B cell (primary cell): ENCODE measurements at places on chromosomes 12 and 14. TPM values are rescaled to one million over a fixed set of nuclear protein-coding genes. Genes with fewer than 3 reads are reported as not detected.

The MMP19 gene
- not detected in 2 replicates for polyA plus RNA-seq

DNA sequence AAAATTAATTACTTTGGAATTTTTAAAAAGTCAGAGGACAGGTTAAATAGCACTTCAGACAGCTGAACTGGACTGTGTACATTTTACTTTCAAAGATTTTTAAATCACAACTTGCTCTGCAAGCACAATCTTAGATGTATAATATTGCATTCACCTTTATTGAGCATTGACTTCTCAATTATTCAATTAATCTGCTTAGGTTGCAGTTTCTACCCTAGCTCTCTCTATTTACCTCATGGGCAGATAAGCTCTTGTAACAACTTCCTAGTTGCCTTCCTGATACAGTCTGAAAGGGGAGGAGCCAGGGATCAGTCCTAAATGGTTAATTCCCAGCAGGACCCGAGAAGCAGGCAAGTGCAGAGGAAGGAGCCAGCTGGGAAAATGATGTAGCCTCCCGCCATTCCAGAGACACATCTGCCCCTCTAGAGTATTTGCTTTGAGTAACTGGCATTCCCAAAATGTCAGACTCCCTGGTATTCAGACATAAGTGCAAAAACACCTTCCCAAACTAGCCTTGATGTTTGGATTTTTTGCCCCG lies 302.8 kb downstream of the GALC start:
- no peak for DNase-seq

- DNase-seq: no peak
These were observed 55.5 kb upstream of the SRRM4 start for GRCh38 chr12:118925826-118926225.

The KRT8 gene
- polyA plus RNA-seq: 0.23 and 0.24 TPM in 2 replicates

DNA sequence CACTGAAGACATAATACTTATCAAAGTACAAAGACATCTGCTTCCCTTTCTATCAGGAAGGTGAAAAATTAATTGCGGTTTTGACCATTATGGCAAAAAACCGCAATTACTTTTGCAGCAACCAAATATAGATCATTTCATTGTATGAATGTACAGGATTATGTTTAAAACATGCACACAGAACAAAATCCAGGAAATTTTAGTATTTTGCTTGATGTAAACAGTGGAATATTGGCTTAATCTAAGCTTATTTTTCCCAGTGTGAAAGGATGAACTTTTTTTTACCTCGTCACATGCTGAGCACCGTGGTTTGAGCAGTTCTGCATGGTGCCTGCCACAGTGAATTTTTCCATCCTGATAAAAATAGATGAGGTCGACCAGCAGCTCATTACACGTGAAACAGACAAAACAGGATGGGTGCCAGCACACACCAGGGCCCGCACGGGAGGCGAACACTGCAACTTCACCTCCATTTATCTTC lies 121.2 kb downstream of the PRICKLE1 start:
- DNase-seq: peak; percentile 52

The KRT77 gene
- not detected in 2 replicates for polyA plus RNA-seq

DNA sequence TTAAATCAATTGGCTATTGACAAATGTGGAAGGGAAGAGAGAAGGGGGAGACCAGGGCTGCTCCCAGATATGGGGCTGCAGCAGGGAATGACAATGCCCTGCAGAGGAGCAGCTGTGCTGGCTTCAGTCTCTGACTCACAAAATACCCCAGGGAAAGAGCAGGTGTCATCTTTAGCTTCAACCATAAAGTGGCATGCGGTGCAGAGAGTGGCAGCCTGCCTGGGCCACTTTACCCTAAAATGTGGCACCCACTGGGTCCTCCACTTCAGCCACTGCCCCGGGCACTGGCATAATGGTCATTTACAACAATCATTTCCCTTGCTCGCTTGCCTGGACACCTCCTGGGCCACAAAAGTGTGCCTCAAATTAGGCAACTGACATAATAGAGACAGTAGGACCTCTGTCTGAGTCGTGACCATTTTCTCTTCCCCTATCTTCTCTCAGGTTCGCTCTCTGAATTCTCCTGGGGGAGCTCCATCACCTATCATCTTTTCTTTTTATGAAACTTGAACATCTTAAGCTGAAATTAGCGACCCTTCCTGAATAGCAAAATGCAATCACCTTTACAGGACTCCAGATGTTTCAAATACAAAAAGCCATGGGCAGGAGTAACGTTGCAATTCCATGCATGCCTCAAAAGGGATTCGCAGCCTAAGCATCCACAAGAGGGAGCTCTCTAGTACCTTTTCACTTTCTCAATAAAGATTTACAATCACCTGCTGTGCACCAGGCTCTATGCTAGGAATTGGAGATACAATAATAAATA lies 179.9 kb upstream of the ATF7IP start:
- peak; percentile 69 for DNase-seq

DNA sequence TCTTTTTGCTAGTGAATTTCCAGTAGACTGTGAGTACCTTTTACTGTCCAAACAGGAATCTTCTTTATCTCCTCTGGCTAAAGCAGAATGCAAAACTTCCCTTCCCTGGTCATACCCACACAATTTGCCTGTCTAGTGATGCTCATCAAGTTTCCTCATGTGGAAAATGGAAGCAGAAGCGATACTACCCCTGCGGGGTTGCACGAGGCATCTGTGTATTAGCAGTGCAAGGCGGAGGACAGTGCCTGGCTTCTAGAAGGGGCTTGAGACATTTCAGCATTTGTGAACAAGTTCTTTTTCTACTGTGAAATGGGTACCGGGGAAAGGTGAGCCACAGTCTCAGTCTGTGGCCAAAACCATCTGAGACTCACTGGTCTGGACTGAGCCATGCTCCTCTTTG lies 340.9 kb downstream of the AACS start:
- peak; percentile 22 for DNase-seq

DNA sequence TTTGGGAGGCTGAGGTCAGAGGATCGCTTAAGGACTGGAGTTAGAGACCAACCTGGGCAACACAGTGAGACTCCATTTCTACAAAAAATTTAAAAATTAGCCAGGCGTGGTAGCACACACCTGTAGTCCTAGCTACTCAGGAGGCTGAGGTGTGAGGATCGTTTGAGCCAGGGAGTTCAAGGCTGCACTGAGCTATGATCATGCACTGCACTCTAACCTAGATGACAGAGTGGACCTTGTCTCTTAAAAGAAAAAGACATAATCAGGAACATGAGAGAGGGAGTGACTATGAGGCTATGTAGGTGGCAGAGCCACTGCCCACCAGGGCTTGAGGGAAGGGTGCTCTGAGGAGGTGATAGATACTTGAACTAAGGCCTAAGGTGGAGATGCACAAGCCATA lies 49.2 kb upstream of the PLXNC1 start:
- no peak for DNase-seq

DNA sequence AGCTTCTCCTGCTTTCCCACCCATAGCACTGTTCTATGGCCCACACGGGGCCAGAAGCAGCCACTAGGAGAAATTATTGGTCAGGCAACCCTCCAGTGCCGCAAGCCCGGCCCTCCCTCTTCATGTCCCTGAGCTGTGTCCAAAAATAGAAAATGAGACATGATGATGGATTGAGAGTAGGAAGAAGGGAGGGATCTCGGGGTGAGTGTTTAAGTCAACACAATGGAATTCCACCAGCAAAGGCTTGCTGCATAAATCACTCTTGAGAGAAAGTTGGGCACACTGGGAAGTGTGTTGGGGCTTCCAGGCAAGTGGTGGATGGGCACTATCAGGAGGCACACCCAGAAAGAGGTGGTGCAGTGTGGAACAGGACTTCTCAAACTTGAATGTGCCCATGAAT lies 94.2 kb downstream of the LLPH start:
- DNase-seq: no peak

DNA sequence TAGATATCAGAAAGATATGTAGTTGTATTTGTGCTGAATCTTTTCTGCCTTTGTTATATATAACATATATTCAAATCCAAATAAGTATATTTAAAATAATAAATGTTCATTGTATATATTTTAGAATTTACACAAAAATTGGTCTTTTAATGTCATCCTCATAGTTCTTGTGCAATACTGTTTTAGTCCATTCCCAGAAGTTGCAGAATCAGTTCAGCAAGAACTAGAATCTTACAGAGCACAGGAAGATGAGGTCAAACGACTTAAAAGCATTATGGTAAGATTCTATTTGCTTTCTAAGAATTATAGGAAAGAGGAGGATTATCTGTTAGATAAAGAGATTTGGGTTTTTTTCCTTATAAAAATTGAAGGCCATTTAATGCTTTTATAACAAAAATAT lies 51.0 kb downstream of the SCFD1 start:
- DNase-seq: no peak

The C14orf180 gene
- polyA plus RNA-seq: not detected in 2 replicates

The DNAI7 gene
- polyA plus RNA-seq: not detected in 2 replicates

- DNase-seq: peak; percentile 31
These were observed 16.4 kb upstream of the BCL7A start for GRCh38 chr12:122005252-122005776.

The TBC1D30 gene
- 0.06 and 0.07 TPM in 2 replicates for polyA plus RNA-seq

DNA sequence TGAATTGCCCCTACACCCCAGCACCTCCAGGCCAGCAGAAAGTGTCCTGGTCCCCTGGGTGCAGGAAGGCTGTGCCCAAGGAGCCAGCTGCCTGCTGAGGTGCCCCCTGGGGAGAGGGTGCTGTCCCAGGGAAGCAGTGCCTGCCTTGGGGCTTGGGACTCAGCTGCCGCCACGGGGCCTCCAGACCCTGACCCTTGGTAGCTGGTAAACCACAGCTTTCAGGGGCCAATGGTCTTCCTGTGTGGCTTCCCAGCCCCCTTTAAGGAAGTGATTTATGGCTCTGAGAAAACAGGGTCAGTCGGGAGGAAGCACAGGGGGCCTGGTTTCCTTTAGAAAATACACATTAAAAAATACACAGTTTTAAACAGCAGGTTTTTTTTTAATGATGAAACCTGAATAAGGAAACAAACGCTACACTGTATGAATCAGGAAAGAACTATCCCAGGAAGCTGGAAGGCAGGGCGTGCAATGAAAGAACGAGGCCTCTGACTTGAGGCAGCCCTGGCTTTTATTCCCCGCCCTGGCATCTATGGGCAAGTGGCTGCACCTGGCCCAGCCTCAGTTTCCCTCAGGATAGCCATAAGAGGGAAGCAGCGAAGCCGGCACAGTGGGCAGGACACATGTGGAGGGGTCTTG lies 40.6 kb upstream of the EML1 start:
- no peak for DNase-seq

DNA sequence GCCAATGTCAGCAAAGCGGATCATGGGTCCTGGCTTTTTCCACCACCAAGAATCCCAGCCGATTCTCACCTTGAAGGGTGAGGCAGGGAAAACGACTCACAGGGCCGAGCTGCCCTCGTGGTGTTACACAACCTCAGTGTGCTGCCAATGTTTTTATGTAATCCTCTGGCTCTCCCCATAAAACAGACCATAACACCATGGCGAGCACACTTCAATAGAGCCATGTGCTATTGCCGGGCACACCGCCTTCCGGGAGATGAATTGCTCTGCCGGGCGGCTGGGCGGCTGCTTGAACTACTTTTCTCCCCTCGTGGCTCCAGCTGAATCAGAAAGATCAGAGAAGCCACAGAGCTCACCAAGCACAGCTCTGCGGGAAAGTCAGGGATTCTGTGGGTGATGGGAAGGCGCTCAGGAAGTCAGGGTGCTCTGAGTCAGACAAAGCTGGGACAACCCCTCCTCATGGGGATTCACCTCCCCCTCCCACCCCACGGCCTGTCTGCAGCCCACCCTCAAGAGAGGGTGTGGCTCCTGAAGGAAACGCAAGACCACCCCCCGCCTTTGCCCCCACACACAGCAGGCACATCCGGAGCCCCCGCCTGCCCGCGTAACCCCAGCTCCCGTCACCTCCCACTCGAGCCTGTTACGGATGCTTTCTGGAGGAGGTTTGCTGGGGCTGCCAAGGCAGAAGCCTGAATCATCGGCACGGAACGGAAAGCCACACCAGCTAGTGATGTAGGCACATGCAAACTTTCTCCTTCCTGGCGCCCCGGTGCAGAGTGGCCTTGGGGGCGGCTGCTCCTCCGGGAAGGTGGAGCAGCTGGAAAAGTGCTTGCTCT lies 1.8 kb downstream of the GALNT9 start:
- DNase-seq: no peak

DNA sequence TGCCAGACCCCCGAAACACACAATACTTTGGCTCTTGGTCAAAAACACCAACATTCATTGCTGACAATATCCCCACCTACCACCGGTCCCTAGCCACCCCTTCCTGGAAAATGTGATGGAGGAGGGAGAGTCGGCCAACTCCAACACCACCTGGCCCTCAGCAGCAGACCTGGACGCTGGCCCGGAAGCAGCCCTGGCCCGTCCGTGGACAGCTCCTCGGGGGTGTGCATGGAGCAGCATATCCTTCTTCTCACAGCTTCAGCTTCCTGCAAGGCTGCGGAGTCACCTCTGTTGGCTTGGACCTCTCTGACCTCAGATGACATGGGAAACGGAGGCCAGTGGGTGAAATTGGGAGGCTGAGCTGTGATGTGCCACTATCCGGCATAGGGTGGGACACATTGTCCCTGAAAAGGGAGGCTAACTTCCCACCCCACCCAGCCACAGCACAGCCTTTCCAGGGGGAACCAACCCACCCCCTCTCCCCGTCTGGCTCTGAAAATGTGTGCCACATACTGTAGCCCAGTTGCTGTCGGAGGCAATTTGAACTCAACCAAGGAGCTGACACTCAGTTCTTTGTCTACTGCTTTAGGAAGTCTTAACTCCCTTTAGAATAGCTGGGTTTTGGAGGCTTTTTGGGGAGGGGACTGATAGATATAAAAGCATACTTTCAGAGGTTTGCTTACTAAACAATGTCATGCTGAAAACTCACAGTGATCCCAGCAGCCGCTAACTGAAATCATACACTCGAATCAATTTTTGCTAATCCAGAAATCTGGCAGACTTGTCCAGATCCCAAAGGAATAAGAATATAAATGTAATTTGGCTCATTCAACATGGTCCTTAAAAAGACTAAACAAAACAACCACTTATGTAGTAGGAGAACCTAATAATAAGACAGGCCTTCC lies 43.1 kb upstream of the LTA4H start:
- DNase-seq: no peak

GRCh38 chr12:54017027-54017788 lies 8.4 kb downstream of the HOXC8 start:
- DNase-seq: no peak

The ZFHX2 gene
- 0.10 and 0.21 TPM in 2 replicates for polyA plus RNA-seq

DNA sequence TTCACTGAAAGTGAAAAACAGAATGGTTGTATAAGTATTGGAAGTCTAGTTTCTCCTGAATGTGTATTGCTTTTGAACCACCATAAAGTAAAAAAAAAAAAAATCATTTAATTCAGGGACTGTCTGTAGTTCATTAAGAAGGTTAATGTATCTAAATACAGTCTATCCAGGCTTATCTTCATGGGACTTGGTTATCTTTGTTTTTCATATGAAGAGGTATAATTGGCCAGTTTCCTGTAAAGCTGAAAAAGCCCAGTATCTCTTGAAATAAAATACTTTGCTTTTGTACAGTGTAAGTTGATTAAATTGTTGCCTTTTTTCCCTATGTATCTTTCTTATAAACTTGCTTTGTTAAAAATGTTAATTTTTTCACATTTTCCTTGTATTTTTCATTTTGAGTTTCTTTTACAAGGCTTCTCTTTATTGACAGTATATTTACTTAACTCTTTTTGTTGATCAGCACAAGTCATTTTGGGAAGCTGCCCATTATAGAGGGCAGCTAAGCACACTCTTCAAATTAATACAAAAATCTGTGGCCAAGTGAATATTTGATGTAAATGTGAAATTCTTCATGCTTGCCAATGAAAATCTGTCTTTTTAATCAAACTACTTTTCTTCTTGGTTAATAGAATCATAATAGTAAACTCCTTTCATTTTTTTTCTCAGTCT lies 156.0 kb downstream of the TMTC3 start:
- no peak for DNase-seq

GRCh38 chr14:77355811-77356210 lies 21.1 kb downstream of the TMED8 start:
- no peak for DNase-seq

- DNase-seq: no peak
These were observed 99.0 kb downstream of the SAMD4A start for GRCh38 chr14:54665946-54666345.

GRCh38 chr12:68613209-68613904 lies 2.7 kb downstream of the RAP1B start:
- no peak for DNase-seq
